ENCODE measurements at places on chromosomes 11 and 22.

- no peak for DNase-seq
Measured at GRCh38 chr11:115498354-115498753, 5.9 kb downstream of the CADM1 start.

DNA sequence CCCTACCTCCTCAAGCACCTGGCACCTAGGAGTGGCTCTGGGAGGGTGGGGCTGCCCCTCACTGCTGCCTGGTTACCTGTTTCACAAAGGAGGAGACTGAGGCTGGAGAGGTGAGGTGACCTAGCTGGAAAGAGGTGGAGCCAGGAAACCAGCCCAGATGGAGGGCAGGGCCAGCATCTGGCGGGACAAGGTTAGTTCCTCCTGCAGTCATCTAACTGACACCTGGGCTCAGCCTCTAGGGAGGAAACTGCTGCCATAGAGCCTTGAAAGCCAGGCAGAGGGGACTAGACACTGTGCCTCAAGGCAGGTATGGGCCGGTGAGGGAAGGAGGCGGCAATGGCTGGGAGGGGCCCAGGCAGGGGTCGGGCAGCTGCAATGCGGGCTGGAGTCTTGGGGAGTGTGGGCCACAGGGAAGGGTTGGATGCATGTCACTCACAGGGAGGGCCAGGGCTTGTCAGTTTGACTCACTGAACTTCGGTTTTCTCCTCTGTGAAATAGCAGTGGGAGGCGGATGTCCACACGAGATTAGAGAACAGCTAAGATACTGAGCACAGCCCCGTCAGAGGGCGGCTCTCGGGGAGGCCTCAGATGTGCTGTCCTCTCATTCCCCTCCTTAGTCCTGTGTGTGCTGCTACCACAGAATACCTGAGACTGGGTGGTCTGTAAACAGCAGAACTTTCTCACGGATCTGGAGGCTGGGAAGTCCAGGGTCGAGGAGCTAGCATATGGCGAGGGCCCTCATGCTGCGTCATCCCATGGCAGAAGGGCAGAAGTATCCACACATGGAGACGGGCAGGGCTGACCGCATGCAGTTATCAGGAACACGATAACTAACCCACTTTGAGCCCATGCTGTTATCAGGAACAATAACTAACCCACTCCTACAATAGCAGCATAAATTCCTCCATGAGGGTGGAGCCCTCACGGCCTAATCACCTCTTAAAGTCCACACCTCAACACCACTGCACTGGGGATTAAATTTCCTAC lies 16.1 kb downstream of the MGAT3 start:
- no peak for DNase-seq

DNA sequence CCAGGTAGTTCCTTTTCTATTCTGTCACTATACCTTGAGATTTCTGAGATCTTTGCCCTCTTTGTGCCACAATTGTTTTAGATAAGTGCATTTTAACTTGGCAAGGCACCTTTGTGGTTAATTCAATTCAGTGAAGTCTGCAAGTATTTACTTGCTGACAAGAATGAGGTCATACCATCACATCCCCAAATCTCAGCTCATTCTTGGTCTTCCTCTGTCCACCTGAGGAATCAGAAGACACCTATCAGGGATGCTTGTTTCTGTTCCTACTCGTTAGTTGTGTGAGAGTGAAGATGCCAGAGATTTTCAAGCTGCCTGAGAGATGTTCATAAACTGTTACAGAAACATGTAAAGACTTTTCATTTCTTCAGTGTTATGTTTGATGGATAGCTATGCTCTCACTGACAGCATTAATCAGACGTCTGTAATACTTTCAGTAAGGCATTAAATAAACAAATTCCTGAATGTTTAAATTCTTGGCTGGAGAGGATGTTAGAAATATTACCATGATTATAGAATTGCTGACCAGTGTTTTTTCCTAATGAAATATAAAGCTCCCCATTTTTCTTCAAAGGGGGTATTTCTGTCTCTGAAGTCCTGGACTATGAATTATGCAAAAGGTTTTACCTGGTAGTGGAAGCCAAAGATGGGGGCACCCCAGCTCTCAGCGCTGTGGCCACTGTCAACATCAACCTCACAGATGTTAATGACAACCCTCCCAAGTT lies 135.0 kb upstream of the MTNR1B start:
- no peak for DNase-seq

- peak; percentile 21 for DNase-seq
Measured at GRCh38 chr11:6353367-6353987, 33.2 kb upstream of the CAVIN3 start.

GRCh38 chr11:12746593-12747097 lies 72.4 kb downstream of the TEAD1 start:
- no peak for DNase-seq

GRCh38 chr22:37804352-37804880 lies 3.3 kb upstream of the GCAT start:
- no peak for DNase-seq

DNA sequence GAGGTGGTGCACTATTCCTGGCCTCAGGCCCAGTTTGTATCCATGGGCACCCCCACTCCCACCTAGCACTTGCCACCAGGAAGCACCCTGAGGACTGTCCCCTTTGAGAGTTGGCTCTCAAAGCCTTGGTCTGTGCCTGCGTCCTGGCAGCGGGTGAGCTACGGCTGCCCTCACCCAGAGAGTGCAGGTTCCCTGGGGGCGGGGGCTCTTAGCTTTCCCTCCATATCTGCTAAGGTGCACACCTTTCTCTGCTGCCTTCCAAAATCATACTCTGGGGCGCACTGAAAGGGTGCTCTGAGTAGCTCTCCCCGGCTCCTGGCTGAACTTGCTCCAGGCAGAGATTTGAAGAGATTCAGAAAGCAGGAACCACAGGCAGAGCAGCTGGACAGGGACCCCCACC lies 7.1 kb downstream of the KCNQ1 start:
- DNase-seq = no peak

- DNase-seq = no peak
Measured at GRCh38 chr11:59666969-59667368, 1.9 kb downstream of the PATL1 start.

- peak; percentile 91 for DNase-seq
Measured at GRCh38 chr11:73876424-73877310, at the start of the genes COA4 and PAAF1. Gene COA4 (minus strand): TSS chr11:73876846. CDS start chr11:73873378, 3,468 bp downstream. Gene PAAF1 (plus strand): TSS chr11:73876999. CDS start chr11:73877022, 23 bp downstream.

- DNase-seq = no peak
Measured at GRCh38 chr11:122342089-122342744, 226.2 kb upstream of the BLID start.

GRCh38 chr22:45998638-45999378 lies 21.8 kb upstream of the WNT7B start:
- DNase-seq = no peak

GRCh38 chr22:47918276-47918921 lies 1155.9 kb downstream of the TBC1D22A start:
- no peak for DNase-seq

DNA sequence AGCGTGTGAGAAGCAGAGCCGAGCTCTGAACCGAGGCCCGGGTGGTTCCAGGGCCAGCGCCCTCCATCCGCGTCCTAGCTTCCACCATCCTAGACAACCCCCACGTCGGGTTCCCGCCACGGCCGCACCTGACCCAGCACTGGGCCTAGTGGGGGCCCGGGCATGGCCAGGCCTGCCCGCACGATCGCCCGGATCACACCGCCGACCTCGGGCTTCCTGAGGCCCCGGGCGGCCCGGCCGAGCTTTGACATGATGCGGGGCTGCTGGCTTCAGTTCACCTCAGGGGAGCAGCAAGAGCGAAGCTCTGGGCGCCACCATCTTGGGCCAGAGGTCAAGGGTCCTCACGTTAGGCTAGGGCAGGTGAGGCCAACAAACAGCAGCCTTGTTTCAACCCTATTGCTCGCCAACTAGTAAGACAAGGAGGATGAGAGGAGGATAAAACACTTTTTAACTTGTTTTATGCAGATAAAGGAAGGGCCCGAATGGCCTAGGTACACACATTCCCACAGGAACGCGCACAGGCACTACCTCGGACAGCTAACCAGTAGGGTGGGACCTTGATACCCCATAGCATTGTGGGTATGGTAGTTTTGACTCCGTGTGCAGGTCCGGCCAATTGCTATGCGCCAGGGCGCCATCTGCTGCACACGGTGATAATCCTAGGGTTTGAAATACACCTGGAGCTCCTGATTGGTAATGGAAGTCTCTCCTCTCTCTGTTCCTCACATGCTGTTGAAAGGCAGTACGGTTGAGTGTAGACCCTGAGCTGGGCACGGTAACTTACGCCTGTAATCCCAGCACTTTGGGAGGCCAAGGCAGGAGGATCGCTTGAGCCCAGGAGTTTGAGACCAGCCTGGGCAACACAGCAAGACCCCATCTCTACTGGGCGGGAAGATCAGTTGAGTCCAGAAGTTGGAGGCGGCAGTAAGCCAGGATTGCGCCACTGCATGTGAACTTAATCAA lies at the start of gene MRPL11:
Gene MRPL11 (minus strand): TSS at position 345 of the 963 bp plus-strand sequence. CDS start 94 bp downstream, at position 251.
- peak; percentile 82 for DNase-seq

DNA sequence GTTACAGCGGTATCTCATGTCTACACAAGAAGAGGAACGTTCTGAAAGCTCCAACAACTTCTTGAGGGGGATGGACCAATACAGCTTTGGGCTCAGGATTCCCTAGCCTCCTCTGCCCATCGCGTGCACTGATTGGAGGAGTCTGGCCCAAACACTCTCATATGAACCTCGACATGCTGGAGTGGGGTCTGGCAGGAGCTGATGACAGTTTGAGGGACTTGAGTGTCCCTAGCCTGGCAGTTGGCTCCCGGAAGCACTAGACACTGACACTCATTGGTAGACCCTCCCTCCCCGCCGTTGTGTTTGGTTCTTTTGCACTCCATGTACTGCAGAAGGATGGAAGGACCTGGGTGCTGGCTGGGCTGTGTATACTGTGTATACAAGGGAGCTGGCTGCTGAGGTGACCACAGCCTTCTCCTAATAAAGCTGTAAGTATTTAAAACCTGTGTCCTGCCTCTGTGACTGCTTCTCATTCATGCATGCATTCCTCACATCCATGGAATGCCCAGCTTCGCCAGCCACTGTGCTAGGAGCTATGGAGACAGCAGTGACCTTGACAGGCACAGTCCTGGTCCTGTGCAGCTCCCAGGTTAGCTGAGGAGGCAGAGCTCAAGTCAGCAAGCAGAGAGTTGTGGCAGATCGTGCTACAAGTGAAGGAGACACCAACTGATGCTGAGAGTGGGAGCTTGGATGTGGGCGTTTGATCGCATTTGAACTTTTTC lies 27.9 kb downstream of the ADAMTS15 start:
- DNase-seq = no peak

DNA sequence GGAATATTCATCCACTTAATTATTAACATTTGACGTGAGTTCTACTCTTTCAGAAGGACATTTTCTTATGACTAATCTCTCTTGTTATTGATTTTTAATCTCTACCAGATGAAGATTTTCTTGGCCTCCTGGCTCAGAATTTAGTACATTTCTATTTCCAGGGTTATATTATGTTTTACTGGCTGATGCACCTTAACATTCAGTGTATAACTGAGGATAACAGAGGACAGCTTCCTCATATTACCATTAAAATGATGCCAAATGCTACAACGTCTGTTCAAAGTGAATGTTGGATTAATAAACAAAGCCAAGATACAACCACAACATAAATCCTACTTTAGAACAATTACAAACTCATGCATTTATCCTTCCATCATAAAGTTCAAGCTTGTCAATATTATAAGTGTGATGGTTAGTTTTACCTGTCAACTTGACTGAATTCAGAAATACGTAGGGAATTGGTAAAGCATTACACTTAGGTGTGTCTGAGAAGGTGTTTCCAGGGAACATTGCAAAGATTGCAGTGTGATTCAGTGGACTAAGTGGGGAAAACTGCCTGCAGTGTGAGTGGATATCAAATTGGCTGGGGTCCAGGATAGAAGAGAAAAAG lies 485.2 kb downstream of the LRRC4C start:
- DNase-seq = no peak

DNA sequence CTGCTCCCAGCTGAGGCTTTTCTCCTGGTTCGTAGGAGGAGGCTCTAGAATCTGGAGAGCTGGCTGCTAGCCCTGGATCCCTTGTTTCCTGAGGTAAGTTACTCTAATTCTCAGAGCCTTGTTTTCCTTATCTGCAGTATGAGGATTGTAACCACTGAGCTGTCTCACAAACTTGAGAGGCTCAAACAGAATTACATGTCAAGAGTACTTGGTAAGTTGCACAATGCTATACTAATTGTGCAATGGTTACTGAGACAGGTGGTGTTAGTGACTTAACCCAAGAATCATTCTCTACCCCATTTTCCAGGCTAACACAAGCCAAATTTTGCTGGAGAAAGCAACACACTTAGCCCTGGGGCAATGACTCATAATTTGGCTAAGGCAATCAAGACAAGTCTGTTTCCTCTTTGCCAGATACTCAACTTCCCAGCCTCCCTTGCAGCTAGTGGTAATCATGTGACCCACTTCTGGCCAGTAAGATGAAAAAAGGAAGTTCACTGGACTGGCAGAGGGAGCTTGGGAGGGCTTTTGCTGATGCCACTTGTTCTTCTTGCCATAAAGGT lies 348.0 kb downstream of the TENM4 start:
- peak; percentile 20 for DNase-seq

GRCh38 chr22:22178992-22179391 lies 65.6 kb upstream of the VPREB1 start:
- no peak for DNase-seq

DNA sequence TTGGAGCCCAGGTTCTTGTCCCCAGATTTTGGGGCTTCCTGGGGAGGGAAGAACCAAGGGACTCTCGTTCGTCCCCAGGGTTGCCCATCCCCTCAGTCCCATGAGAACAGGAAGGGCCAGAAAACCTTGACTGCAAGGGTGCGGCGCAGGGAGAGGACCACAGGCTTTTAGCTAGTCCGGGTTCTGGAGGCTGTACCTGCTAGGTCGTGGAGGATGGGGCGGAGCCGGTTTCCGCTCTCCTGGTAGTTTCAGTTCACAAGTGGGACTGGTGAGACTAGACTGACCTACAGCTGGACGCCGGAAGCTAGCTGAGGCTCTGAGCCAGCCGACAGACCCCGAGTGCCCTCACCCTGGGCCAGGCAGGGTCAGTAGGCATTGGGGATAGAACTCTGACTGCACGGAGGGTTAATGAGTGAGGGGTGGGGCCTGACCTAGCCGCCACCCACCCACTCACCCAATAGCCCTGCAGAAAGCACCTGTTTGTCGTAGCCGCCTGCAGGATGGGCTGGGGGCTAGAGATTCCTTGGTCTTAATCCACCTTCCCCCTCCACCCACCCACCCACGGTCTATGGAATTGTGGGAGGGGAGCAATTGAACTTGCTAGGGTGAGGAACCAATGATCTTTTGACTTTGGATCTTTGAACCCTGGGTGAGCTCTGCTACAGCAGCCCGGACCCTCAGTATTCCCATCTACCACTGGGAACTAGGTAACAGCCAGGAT lies 1.5 kb downstream of the MAFF start:
- no peak for DNase-seq

GRCh38 chr11:83097429-83098075 lies 25.9 kb upstream of the RAB30 start:
- no peak for DNase-seq

- no peak for DNase-seq
Measured at GRCh38 chr11:2298131-2298794, 3.5 kb downstream of the C11orf21 start.

DNA sequence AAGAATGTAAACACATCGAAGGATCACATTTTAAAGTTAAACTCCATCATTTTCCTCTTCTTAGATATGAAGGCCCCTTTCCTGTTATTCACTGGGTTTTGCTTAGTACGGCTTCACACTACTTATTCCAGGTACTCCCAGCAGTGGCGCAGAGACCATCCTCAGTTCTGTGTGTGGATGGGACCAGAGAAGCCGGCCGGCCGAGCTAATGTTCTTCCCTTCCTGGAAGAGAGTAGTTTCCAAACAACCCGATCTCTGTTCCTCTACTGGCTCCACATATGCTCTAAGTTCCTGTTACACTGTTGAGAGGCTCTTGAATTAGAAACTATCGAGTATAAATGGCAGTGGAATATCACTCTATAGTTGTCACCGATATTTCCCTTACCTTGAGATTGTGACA lies 684 bp upstream of the NFRKB start:
- no peak for DNase-seq

GRCh38 chr11:3074912-3075589 lies 17.8 kb upstream of the CARS1 start:
- DNase-seq = no peak
